ENCODE measurements at places on chromosomes 12 and 14.
A peak's percentile ranks its signal among the peaks of the same experiment; 100 is the strongest.

DNA sequence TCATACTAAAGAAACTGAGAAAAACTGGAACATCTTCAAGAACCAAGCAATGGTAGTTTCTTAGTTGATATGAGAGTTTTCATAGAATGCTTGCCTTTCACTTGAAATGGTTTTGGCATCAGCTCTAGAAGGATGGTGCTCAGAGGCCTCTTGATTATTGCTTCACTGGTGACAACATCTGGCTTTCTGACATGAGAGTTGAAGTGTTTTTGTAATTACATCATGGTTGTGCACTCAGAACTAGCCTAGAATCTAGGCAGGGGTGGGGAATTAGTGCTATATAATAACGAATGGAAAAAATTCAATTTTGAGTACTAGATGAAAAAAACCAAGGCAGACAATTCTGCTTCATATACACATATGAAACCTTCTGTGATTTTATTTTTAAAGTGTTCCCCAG lies 172.8 kb upstream of the LMNTD1 start:
- DNase-seq = peak; percentile 87

- no peak for DNase-seq
These were observed at the start of gene CLEC2D for GRCh38 chr12:9669534-9669933. Gene CLEC2D, plus strand, starts transcription at chr12:9669713. Its CDS starts 22 bp downstream, at chr12:9669735.

DNA sequence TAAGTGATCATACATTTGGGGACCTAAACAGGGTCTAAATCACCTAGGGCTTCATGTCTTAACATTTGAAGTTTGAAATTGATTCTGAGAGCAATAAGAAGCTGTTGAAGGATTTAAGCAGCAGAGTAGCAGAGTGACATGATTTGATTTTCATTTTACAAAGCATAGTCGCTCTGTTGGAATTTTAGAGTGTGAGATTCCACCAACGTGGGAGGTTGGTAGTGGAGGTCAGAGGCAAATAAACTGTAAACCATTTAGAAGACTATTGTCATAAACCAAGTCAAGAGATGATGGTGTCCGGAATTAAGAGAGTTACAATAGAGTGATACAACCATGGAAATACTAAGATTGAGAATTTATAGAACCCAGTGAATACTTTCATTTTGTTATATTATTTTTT lies 52.7 kb upstream of the ZDHHC17 start:
- DNase-seq = no peak

DNA sequence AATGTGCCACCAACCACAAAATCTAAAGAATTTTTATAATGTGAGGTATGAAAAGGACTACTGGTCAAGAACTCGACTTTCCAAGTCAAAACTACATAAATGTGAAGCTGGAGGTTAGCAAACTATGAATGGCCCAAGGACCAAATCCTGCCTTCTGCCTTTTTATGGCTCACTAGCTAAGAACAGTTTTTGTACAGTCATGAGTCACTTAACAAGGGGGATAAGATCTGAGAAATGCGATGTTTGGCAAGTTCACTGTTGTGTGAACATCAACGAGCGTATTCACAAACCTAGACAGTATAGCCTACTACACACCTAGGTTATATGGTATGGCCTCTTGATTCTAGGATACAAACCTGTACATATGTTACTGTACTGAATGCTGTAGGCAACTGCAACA lies 28.2 kb downstream of the FERMT2 start:
- peak; percentile 65 for DNase-seq

DNA sequence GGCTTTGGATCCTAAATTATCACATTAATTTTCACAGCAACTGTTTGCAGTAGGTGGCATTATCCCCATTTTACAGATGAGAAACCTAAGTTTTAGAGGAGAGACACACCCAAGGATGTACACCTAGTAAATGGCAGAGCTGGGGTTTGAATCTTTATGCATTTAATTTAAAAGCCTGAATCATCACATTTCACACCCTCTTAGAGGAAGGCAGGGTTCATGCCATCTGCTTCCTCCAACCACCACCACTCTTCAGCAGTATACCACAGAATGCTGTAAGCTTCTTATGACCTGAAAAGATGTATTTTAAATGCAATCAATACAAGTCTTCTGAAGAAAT lies 90.3 kb downstream of the CRADD start:
- no peak for DNase-seq

GRCh38 chr12:118734266-118734665 lies 247.1 kb upstream of the SRRM4 start:
- no peak for DNase-seq

DNA sequence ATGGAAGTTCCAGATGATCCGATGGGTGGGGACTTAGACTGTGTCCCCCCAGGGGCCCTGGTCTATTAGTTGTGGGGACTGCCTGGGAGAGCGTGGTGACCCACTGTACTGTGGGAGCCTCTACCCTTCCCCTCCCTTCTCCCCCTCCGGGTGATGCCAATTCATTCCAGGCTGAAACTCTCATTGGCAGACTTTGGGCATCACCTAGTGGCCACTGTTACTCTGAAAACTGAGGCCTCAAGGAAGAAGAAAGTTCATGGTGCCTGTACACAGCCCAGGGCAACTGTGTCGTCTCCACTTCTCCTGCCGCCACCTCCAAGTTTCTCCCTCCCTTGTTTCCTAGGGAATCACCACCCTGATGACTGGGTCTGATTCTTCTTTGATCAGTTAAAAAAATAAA lies 173.6 kb upstream of the ALG10B start:
- DNase-seq = no peak

- peak; percentile 29 for DNase-seq
These were observed 67.2 kb upstream of the SYT1 start for GRCh38 chr12:78797196-78797931.

DNA sequence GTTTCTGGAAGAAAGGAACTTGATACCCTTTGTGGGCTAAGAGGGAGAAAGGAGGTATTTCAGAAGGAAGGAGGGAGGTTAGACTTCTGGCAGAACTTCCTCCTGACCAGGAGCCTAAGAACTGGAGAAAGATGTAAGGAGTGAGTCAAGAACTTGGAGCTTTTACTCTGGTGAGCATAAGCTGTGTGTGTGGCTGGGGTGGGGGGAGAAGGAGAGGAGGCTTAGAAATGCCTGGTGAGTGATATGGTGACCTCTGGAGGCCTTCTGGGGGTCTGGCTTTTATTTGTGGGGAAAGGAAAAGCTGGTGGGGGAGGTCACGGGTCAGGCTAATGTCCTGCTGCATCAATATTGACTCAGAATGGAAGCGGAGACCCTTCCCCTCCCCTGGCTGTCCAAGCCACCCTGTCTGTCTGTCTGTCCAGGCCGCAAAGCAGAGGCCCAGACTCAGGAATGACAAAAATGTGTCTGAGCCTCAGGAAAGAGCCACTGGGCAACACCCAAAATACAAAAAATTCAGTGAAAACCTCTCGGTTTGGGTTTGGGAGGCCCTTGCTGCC lies 4.8 kb downstream of the LRP1 start:
- no peak for DNase-seq

DNA sequence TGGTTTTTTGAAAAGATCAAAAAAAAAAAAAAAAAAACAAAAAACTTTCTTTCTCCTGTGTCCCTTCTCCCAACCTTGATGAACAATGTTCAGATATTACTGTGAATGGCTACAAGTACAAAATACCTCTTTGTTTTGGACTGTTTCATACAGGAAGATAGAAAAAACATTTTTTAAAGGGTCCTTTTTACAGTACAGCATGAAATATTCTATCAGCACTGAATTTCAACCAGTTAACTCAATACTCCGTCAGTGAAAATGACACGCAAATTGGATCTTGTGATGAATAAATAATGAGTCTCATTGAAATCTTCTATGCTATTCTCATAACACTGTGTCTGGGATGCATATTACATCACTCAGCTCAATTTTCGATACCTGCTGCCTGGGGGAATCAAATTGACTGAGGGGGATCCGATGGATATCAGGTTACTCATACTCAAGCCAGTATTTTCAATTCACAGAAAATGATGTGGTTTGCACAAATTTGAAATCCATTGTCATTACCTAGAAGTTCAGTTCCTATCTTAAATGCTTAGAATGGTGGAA lies 179.6 kb downstream of the TMTC2 start:
- no peak for DNase-seq

GRCh38 chr12:54784115-54784514 lies 70.2 kb upstream of the MUCL1 start:
- no peak for DNase-seq

GRCh38 chr14:105537580-105538474 lies 11.4 kb downstream of the TMEM121 start:
- DNase-seq = no peak

- DNase-seq = no peak
These were observed 920.5 kb downstream of the NRXN3 start for GRCh38 chr14:79090641-79091180.

GRCh38 chr14:34536951-34537676 lies 2.4 kb downstream of the EAPP start:
- peak; percentile 76 for DNase-seq

DNA sequence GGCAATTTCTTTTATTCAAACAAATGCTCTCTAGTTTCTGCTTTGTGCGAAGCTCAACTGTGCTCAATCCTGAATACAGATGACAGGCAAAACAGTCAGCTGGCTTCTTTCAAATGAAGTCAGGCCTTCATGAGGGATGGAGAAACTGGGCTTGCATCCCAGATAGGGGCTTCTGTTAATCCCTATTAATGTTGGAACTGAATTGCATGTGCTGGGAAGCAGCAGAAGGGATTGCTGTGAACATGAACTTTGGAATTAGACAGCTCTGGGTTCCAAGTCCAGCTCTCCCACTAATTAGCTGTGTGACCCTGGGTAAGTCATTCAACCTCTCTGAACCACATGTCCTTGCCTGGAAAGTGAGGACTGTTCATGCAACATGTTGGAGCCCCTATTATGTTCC lies 21.1 kb upstream of the CORO1C start:
- peak; percentile 54 for DNase-seq

DNA sequence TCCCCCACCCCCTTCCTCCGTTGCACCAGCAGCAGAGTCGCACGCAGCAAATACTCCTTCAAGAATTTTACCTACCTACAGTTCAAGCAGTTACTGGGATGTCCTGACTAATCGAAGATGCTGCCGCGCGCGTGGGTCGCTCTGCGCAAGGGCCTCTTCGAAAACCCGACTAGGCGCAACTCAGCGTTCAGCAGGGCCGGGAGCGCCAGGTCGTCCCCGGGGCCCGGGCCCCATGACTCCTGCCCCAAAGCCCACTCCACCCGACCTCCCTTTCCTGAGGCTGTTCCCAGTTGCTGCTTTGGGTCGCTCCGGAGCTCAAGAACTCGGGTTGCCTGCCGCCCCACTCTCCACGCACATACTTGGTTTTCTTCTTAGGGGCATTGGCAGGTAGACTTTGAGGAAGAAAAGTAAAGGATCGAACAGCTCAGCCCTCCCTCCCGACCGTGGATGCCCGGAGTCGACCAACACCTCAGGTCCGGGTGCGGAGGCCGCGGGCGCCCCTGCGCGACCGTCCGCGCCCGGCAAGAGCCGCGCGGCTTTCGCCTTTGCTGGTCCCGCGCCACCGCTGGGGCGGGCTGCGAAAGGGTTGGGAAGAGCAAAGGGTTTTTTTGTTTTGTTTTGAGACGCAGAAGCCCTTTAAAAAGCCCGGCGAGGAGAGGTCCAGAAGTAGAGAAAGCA lies 1.9 kb downstream of the BMP4 start:
- DNase-seq = peak; percentile 31

- no peak for DNase-seq
These were observed 74.2 kb downstream of the TESC start for GRCh38 chr12:117024961-117025480.

DNA sequence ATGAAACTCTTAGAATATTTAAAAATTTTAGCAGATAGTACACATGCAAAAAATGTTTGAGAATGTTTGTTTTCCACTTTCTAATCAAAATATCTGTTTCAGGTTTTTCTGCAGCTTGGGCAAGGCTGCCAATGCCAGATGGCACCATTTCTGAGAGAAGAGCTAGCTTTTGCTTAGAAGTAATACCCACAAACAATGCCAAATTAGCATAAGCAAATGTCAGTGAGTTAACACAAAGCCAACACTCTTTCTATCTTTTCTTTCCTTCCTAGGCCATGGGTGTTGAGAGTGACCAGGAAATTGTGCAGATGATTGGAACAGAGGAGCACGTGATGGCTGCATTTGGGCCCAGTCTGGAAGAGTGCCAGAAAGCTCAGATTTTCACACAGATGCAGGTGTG lies 35.2 kb downstream of the POLR3B start:
- no peak for DNase-seq

- DNase-seq = no peak
These were observed 92.2 kb downstream of the FLRT2 start for GRCh38 chr14:85622106-85622505.

- DNase-seq = peak; percentile 36
These were observed 8.9 kb upstream of the MSRB3 start for GRCh38 chr12:65269603-65270002.

GRCh38 chr12:104608998-104609397 lies 152.2 kb downstream of the CHST11 start:
- no peak for DNase-seq

GRCh38 chr12:101361455-101361854 lies 46.1 kb downstream of the ARL1 start:
- no peak for DNase-seq
